Stimulated activated CD4-positive, alpha-beta T cell treated with anti-CD3 and anti-CD28 coated beads, Interleukin-12 subunit alpha, Interleukin-12 subunit beta, amount 100 ng/mL, for 24 hours (primary cell): ENCODE measurements at places on chromosomes 4 and X.

GRCh38 chrX:22095856-22096255 is 63.7 kb downstream of the PHEX start:
- DNase-seq: no peak

- DNase-seq: no peak
Observed at GRCh38 chrX:7582191-7582590, 260.8 kb upstream of the VCX start.

DNA sequence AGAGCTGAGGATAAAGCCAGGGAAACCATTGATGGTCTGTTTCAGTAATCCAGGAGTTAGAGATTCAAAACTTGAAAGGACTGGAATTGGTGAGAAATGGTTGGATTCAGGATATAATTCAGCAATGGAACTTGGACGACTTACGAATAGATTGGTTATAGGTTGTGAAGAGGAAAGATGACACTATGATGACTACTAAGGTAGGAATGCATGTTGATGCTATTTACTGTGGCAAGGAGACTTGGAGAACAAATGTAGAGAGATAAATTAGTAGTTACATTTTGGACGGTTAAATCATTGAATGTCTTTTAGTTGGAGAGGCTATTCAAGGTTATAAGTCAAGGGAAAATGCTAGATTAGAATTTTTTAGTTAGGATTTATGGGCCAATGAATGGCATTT is 365.4 kb upstream of the TECRL start:
- no peak for DNase-seq

DNA sequence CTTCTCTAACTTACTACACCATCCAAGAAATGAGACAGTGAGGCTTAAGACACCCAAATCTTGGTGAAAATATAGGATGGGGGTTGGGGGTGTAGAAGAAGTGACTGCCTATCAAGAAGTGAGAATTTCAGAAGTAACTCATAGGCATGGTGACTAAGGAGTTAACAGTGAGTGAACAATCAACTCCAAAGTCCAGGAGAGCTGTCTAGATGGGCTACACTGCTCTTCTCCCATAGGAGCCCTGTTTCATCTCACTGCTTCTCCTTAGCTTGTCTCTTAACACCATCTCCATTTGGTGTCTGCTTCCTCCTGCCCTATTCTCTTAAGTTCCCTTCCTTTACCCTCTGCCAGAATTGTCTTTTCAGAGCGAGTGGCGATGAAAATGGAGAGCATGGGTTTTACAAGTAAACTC is 22.7 kb downstream of the FABP2 start:
- no peak for DNase-seq

- no peak for DNase-seq
Observed at GRCh38 chr4:136803433-136803832, 728.9 kb downstream of the PCDH18 start.

DNA sequence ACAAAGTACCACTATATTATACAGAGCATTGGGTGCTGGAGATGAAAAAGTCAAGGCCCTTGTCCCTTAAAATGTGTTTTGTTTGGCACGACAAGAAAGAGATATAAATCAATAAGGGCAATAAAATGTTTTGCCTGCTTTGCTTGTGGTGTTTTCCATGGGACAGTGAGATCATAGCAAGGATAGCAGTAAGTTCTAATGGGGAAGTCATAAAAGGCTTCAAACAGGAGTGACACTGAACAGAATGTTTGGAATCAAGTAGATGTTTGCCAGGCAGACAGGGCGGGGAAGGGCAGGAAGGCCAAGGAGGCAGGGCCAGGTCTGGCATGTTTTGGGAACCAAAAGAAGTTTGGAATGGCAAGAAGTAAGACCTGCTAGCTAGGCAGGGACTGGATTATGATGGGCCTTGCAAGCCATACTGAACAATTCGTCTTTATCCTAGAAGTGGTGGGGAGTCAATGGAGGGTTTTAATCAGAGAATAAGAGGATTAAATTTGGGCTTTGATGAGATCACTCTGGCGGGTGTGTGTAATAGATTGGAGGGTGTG is 16.4 kb downstream of the FGF2 start:
- DNase-seq: no peak

DNA sequence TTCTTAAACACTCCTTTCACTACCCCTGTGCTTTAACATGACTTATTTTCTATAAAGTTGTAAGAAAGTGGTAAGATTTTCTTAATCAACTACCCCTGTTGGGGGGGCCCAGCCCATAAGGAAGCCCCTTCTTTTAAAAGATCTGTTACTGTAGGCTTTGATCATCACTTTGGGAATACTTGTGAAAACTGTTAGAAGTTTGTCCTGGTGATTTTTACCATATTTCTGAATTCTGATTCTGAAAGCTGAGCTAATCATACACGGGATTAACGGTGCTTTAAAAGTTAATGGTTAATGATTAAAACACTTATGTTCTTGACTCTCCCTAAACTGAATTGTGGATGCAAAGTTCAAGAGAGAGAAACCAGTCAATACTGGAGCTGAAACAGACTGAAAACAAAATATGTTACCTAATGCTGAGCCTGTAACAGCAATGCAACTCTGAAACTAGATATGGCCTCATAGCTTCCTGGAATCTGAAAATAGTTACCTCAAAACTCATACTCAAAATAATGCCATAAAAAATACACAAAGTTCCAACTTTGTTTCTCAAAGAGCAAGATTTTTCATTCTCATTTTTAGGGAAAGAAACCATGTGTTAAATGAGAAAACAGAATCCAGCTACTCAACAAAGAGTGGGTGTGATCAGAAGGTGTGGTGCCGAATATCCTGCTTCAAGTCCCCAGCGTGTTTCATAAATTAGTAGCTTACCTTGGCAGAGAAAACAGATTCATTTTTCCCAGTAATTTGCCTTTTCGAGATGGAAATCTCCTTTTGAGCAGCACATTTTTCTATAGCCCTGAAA is 31.6 kb downstream of the ADH7 start:
- DNase-seq: no peak
